ENCODE measurements at places on chromosomes 6 and 20.
A peak's percentile ranks its signal among the peaks of the same experiment; 100 is the strongest.

DNA sequence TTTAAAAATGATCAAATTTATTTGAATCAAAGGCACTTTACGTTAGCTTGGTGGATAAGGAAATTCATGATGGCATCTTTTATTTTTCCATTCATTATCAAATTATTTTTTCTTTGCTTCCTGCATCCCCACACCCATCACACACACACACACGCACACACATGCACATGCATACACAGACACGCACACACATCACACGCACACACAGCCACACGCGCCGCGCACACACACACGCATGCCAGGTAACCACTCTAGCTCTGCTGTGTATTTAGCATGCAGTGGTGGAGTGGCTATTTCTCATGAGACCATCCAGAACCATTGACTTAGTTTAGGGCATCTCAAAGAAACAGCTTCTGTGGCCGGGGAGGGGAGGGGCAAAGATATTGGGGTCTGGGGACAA is 47.0 kb downstream of the GNAS start:
- no peak for DNase-seq

DNA sequence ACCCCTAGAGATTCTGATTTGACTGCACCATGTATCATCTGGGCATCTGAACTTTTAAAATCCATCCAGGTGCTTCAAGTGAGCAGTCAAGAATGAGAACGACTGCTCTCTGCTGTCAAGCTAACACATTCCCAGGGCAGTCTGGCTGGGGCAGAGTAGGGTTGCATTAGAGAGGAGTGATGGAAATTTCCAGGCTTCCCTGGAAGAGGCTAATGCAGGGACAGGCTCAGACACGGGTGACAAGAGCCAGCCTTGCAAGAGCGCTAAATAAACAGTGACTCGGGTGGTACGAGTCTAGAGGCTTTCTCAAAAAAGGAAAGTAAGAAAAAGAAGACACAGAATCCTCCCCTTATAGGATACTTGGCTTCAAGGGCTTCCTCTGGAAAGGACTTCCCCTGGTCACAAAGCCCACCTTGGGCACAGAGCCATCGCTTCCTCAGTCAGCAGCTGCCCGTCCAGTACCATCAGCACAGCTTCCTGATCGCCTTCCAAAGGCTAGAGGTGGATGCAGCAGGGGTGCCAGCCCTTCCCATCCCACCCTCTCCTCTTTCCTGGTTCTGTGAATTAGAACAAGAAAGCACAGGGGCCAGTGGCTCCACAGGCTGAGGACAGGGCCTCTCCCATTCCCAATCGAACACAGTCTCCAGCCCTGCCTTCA is 177.4 kb upstream of the RREB1 start:
- DNase-seq, result no peak

DNA sequence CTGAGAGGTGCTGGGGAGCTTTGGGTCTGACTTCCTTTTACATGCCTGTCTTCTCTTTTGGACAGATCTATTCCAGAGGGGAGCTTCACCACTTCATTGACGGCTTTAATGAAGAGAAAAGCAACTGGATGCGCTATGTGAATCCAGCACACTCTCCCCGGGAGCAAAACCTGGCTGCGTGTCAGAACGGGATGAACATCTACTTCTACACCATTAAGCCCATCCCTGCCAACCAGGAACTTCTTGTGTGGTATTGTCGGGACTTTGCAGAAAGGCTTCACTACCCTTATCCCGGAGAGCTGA is 13.1 kb downstream of the PRDM1 start:
- DNase-seq, result no peak

DNA sequence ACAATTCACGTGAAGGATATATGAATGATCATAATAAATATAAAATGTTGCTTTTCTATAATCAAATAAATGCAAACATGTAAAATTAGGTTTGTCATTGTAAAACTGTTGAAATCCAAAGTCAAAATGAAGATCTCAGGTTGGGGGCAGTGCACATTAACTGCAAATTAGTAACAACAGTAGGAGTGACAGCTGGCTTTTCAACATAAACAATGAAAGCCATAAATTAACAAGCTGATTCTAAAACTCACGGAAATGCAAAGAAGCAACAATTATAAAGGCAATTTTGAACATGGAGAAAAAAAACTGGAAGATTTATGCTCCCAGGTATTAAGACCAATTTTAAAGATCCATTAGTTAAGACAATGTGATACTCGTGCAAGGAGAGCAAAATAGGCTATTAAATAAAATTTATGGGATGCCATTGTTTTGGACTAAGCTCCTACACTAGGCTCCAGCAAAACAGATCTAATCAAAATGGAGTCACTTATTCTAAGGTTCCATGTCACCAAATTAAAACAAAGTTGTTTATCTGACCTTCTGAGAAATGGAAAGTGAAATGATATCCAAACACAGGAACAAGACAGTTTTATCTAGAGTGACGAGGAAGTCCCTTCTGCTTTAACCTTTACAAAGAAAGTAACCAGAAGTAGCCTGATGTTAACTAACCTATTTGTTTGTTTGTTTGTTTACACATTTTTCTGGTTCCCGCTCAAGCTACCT is 770.8 kb downstream of the EPHA7 start:
- DNase-seq, result no peak

DNA sequence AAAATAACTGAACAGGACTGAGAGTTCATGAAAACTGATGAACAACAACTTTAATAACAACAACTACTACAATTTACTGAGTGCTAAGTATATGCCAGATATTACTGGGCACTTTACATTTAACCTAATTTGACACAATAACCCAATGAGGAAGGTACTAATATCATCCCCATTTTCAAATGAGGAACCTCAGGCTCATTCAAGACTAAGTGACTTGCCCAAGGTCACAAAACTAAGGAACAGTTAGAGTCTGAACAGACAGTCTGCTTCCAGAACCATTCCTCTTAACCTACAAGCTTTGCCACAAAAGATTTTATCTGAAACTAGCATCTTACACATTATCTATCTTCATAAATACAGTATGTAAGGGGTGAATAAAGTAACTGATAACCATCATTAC is 10.6 kb upstream of the NDRG3 start:
- DNase-seq, result no peak

GRCh38 chr6:110324548-110324947 is 33.6 kb downstream of the METTL24 start:
- no peak for DNase-seq

GRCh38 chr6:137115658-137116057 is 57.8 kb downstream of the IL22RA2 start:
- no peak for DNase-seq

- no peak for DNase-seq
Observed at GRCh38 chr6:17505767-17506280, 94.3 kb upstream of the FAM8A1 start.

DNA sequence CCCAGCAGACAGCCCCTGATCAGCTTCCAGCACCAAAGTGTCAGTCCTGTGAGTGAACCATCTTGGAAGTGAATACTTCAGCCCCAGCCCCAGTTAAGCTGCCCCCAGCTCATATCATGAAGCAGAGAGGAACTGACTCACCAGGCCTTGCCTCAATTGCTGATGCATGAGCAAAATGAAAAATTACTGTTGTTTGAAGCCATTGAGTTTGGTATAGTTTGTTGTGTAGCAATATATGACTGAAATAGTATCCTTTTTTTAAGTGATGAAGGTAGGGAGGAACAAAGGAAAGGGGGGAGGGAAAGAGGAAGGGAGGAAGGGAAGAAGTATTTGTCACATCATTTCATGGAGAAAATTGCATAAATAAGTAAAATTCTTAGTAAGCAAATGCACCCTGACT is 266.4 kb downstream of the MAFB start:
- no peak for DNase-seq

DNA sequence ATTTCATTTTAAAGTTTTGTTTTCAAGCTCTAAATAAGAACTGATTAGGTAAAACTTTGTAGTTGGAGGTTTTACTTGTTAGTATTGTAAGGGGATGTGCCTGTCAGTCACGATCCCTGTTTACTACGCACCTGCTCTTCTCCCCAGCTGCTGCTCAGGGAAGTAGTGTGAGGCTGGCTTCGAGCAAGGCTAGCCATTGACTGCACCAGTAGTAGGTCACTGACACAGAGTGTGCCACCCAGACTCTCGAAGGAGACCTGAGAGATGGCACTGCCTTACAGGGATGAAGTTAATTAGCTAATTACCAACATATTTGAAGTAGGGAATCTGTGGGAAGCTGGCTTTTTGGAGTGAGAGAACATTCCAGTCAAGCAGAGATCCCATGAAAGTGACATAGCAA is 89.2 kb downstream of the DNAH8 start:
- DNase-seq, result no peak

- DNase-seq, result no peak
Observed at GRCh38 chr6:51554029-51554428, 533.4 kb downstream of the PKHD1 start.

DNA sequence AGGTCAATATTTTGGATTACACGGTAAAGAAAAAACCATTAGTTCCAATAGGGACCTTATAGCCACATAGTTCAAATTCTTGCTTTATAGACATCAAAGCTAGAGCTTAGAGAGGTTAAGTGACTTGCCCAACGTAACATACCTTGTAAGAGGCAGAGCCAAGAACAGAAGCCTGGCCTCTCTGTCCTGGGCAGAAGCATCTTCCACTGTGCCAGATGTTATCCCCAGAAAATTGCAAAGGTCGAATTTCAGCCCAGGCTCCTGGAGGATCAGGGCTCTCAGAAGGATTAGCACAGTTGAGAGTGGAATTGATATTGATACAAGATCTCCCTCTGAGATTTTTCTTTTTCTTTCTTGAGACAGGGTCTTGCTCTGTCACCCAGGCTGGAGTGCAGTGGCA is 6.1 kb downstream of the SMIM28 start:
- DNase-seq, result no peak

DNA sequence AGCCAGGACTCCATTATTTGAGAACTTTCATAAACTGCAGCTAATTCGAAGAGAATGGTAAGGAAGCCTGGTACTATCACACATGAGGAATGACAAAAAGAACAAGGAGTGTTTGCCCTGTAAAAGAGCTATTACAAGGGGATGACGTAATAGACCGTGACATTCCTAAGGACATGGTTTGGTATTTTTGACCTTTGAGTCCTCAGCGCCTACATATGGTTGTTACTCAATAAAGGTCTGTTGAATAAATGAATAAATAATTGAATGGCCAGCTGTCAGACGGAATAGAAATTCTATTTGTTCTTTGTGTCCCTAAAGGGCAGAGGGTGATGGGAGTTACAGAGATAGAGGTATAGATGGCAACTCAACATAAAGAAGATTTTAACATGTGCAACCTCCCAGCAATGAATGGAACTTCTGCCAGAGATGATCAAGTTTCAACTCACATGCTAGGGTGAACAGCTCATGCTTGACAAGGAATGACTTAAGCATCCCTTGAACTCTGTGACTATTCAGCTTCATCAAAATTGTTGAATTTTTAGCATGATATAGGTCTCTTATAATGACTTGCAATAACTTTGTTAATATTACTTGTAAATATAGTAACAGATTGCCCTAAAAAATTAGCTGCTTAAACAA is 115.4 kb downstream of the TENT5A start:
- DNase-seq, result no peak

DNA sequence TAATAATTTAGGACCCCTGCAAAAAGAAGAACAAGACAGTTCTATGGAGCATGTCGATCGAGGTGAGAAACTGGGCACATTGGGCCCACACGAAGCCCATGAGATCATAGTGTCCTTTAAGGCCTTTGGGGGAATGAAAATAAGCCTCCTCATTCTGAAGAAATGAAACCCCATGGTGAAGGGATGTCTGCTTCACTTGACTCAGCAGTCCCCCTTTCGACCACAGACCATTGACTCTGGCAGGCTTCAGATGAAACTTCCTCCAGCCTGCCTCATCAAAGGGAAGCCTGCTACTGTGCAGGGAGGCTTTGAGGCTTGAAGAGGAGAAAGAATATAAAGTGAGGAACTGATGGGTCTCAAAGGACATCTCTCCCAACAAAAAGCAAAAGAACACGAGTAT is 144.2 kb upstream of the FBXL4 start:
- DNase-seq, result no peak

GRCh38 chr20:53914781-53915445 is 155.5 kb downstream of the BCAS1 start:
- DNase-seq, result peak; percentile 4

- DNase-seq, result no peak
Observed at GRCh38 chr20:20341371-20341770, 26.5 kb upstream of the INSM1 start.

DNA sequence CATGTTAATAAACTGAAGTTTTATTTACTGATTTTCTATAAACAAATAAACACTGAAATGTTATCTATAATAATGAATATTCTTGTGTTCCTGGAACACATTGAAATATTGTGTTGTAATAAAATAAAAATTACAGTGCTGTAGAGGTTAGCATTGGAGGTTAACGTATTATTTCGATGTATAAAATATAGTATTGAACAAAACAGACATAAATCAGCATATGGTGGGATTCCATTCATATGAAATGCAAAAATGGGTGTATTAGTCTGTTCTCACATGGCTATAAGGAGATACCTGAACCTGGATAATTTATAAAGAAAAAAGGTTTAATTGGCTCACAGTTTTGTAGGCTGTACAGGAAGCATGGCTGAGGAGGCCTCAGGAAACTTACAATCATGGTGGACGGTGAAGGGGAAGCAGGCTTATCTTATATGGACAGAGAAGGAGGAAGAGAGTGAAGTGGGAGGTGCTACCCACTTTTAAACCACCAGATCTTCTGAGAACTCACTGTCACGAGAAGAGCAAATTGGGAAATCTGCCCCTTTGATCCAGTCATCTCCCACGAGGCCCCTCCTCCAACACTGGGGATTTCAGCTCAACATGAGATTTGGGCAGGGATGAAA is 24.6 kb upstream of the BMP6 start:
- DNase-seq, result no peak

DNA sequence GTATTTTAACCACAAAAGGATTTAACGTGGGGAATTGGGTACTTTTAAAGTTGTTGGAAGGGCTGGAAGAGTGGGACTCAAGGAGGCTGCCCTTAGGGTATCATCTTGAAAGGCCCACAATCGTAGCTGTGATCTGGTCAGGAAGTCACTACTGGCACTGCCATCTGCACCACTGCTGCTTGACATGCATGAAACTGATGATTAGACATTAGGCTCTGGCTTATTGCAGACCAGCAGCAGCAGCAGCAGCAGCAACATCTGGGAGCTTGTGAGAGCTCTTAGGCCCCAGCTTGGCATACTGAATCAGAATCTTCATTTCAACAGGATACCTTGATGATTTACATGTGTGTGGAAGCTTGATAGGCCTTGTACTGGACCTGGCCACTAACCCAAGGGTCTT is 68.6 kb downstream of the PHF20 start:
- no peak for DNase-seq

GRCh38 chr6:12164508-12164770 is 125.7 kb upstream of the EDN1 start:
- DNase-seq, result no peak
